ENCODE measurements at places on chromosomes 16 and 17.

DNA sequence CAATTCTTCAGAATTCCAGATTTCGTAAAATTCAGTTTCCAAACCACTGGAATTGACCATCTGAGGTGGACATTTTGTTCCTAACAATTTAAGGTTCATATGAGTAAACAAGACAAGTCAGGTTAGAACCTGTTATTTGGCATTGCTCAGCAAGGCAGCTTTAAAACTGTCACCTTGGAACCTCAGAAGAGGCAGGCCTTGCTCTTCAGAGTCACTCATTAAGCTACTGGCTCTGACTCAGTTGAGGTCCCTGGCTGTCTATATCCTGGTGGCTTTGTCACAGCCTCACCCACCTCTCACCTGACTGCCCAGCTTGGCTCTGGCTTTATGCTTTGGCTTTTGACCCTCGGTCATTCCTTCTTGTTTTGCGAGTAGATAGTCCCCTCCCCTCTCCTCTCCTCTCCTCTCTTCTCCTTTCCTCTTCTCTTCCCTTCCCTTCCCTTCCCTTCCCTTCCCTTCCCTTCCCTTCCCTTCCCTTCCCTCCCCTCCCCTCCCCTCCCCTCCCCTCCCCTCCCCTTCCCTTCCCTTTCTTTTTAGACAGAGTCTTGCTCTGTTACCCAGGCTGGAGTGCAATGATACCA, 238.4 kb downstream of the SHISA9 start:
- no peak for DNase-seq

GRCh38 chr16:74219706-74220105, 76.9 kb upstream of the PSMD7 start:
- no peak for DNase-seq

- DNase-seq, result no peak
Observed at GRCh38 chr16:57801809-57802340, 416 bp downstream of the KIFC3 start.

DNA sequence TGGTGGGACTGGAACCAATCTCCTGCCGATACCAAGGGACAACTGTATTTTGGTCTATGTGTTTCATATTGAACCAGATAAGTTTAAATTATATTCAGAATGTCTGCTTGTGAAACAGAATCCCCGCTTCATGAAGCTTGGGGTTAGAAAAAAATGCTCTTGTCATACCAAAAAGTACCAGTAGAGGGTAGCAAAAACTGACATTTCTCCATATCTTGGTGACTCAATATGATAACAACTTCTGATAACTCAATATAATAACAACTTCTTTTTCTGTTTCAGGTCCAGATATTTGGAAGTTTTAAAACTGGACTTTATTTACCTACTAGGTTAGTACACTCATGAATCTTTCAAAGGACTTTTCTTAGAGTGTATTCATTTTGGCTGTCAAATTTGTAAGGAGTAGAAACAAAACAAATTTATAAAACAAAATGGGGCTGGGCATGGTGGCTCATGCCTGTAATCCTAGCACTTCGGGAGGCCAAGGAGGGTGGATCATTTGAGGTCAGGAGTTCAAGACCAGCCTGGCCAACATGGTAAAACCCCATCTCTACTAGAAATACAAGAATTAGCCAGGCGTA, 52.3 kb upstream of the ADCY7 start:
- peak; percentile 22 for DNase-seq

DNA sequence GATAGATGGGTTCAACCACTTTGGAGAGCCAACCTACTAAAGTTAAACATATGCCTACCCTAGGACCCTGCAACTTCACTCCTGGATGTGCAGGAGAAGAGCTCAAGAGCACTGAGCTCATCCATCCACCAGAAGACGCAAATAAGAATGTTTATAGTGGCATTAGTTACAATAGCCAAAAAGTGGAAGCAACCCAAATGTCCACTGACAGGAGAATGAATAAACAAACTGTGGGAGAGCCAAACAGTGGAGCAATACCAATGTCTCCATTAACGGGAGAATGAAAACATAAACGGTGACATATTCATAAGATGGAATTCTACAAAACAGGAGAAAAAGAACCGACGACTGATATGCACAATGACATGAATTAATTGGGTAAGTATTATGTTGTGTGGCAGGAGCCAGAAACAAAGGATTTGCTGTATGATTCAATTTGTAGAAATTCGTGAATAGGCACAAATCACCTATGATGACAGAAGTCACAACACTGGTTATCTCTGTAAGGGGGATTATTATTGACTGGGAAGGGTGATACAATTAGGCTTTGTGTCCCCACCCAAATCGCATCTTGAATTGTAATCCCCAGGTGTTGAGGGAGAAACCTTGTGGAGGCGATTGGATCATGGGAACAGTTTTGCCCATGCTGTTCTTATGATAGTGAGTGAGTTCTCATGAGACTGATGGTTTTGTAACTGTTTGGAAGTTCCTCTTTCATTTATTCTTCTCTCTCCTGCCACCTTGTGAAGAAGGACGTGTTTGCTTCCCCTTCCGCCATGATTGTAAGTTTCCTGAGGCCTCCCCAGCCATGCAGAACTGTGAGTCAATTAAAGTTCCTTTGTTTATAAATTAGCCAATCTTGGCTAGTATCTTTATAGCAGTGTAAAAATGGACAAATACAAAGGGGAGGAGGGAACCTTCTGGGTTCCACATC, 57.9 kb upstream of the PLCG2 start:
- DNase-seq, result no peak

- DNase-seq, result no peak
Observed at GRCh38 chr16:57997176-57997527, 3.3 kb downstream of the ZNF319 start.

DNA sequence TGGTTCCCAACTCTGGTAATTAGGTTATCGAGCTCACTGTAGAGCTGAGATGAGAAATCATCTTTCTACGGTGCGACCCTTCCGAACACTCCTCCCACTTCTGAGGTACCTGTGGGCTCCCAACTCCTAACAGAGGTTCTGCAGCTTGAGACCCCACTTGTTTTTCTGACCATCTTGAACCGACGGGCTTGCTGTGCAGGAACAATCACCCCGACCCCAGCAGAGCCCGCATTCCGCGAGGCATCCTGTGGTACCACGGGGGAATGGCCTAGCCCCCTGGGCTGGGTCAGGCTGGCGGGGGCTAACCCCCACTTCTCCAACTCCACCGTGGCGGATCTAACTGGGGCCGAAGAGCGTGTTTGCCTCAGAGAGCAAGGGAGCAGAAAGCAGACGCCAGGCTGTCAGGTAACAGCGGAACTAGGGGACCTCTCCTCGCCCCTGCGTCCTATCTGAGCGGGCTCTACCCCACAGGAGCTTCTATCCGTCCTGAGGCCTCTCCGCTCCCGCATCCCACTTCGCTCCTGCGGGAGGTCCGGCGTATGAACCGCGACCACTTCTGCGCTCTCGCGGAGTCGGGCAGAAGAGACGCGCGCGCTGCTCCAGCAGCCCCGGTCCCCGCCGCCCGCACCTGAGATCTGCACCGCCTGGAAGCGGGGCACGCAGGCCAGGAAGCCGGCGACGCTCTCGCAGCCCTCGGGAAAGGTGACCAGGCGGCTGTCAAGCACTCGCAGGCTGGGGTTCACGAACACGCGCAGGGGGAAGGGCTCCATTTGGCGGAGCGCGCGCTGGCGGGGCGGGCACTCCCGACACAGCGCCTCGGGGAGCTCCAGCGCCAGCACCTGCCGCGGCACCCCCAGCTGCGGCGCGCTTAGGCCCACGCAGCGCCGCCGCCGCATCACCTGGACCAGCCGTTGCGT, 761 bp downstream of the PDF start:
- DNase-seq, result no peak

DNA sequence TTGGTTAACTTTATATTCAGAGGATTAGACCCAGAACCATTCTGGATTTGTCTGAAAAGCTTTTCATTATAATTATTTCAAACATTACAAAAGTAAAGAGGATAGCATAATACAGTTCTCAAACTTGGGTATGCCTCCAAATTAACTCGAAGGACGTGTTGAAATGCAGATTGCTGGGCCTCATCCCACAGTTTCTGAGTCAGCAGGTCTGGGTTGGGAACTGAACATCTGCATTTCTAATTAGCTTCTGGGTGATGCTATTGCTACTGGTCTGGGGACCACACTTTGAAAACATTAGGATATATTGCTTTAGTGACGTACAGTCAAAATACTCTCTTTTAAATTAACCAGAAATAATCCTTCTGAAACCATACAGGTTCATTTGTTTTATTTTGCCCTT, 10.0 kb downstream of the TPPP3 start:
- no peak for DNase-seq

DNA sequence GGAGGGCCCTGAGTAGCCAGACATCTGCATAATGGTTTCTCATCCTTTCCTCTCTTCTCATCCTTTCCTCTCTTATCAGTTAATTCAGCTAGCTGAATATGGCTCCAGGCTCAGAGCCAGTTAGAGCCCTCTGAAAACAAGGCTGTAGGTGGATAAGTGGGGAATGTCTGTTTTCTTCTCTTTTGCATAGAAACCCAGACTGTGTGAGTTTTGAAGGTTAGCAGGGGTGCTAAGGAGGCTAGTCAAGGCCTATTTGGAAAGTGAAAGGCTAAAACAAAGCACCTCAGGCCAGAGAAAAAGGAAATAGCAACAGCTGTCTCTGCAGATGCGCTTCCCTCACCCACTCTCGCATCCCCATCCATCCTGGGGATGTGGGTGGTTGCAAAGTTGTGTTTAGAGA, 420.9 kb downstream of the SHISA9 start:
- no peak for DNase-seq

DNA sequence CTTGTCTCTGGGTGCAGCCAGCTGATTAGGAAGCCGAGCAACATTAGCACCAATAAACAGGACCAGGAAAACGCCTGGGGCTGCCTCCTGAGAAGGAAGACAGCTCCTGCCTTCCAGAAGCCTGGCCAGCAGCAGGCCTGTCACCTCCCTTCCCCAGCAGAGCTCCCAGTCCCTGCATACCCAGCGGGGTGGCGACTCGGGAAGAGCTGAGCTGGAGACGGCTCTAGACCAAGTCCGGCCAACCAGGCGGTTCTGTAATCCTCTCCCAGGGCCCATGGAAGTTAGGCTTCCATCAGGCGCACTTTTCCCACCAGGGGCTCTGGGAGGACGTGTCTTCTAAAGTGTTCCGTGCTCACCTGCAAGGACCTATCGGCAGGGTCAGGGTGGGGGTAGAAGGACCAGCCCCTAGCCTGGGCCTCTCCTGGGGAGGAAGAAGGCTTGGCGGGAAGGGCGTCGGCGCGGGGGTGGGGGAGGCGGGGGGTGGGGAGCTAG, 12.0 kb upstream of the CLUH start:
- no peak for DNase-seq

DNA sequence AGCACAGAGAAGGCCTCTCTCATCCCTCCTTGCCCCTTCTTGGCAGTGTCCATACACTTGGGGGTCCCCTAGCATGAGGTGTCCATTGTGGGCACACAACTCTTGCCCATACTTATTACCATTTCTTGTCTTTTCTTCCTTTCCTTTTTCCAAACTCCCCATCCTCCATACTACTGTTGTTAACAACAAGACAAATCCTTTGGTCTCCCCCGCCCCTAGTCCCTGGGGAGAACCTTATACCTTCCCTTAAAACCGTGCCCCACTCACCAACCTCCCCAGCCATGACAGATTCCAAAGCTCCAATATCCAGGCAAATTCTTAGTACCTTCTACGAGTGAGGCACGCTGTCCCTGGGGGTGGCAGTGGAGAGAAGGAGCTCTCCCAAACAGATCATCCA, 82.9 kb downstream of the GAS7 start:
- DNase-seq, result no peak

DNA sequence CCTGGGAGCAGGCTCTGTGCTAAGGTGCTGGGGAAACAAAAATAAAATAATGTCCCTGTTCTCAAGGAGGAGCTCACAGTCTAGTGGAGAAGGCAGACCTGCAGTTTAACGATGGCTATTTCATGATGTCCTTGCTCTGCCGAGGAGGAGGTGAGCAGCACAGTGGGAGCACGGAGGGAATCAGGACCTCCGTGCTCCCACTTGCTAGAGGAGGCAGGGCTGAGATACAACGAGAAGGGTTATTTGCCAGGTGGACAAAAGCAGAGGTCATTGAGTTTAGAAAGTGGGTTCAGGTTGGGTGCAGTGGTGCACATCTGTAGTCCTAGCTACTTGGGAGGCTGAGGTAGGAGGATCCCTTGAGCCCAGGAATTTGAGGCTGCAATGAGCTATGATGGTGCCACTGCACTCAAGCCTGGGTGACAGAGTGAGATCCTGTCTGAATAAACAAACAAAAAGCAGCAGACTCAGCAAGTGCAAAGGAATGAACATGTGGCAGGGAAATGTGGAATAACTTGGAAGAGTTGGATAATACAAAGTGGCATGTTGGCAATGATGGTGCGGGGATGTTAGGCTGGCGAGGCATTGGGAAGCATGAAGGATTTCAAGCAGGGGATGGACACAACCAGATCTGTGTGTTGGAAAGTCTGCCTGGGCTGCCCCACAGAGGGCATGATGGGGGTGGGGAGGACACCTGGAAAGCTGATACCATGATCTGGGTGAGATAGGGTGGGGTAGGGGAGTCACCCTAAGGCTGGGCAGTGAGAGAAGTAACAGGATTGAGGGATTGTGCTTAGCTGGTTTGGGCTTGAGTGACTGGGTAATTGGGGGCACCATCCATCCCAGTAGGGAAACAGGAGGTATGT, 12.8 kb upstream of the TNS4 start:
- DNase-seq, result no peak

GRCh38 chr17:71202449-71202848, 918.4 kb upstream of the SOX9 start:
- no peak for DNase-seq

DNA sequence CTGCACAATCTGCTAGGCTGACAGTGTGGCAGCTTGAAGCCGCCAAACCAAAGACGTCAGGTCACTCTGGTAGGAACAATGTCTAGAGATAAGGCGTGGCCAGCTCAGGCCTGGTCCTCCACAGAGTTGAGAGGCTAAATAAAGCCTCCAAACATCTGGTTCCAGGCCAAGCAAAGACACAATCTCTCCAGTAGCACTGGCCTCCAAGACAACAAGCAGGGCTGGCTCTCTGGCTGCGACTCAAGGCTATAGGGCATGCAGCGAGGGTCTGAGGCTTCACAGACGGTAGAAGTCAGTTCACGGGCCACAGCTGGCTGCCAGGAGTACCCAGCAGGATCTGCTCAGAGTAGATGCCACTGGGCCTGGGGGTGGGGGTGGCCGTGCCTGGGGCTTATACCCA, 75.6 kb downstream of the ABR start:
- DNase-seq, result no peak

- no peak for DNase-seq
Observed at GRCh38 chr17:40178660-40179059, 1.4 kb downstream of the RAPGEFL1 start.

DNA sequence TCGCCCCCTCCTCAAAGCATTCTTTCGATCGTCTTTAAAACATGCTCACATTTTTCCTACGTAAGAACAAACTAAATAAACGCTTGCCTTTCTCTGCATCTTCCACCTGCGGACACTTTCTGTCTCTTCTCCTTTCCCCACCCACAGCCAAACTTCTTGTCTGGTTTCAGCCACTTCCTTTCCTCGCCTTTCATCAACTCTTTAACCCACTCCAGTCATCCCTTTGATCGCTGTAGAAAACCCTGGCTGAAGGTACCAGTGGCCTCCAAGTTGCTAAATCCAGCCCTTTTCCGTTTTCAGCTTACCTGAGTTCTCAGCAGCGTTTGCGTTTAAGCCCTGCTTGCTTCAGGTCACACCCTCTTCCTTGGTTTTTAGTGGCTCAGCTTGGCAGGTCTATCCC, 483 bp downstream of the RPA1 start:
- DNase-seq, result no peak

- DNase-seq, result no peak
Observed at GRCh38 chr17:41651625-41652460, 27.5 kb upstream of the KRT17 start.

Measured in CMK (cell line).